Stimulated activated memory B cell treated with anti-CD40 and anti-IgM and Interleukin-4, amounts not matched to agents 10 μg/mL and 1 μg/mL and 100 μg/mL, for 72 hours (primary cell): ENCODE measurements at places on chromosomes 3 and 15.

DNA sequence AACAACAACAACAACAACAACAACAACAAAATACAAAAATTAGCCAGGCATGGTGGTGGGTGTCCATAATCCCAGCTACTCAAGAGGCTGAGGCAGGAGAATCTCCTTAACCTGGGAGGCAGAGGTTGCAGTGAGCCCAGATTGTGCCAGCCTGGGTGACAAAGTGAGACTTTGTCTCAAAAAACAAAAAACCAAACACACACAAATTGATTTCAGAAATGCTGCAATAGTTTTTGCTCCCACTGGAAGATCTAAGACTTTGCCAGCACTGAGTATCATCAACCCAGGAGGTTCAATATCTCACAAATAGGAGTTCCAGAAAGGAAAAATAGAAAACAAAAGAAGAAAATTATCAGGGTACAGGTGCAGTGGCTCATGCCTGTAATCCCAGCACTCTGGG lies 16.2 kb upstream of the CCR8 start:
- ATAC-seq: no peak

GRCh38 chr3:131033480-131034080 lies 6.9 kb downstream of the NEK11 start:
- no peak for ATAC-seq

GRCh38 chr3:805326-805725 lies 287.5 kb upstream of the CNTN6 start:
- no peak for ATAC-seq

GRCh38 chr3:99971761-99972160 lies 142.5 kb downstream of the FILIP1L start:
- no peak for ATAC-seq

- no peak for ATAC-seq
These were observed 217.8 kb downstream of the SOX2 start for GRCh38 chr3:181929501-181929900.

- ATAC-seq: no peak
These were observed 32.2 kb downstream of the ATP10A start for GRCh38 chr15:25830844-25831451.

GRCh38 chr3:38084334-38085310 lies 45.6 kb downstream of the DLEC1 start:
- no peak for ATAC-seq

GRCh38 chr3:123096126-123096525 lies 29.3 kb downstream of the PDIA5 start:
- no peak for ATAC-seq

- ATAC-seq: no peak
These were observed 214.5 kb downstream of the MTHFS start for GRCh38 chr15:79682285-79682684.

- ATAC-seq: no peak
These were observed 139.3 kb upstream of the PEX5L start for GRCh38 chr3:180176059-180176458.

DNA sequence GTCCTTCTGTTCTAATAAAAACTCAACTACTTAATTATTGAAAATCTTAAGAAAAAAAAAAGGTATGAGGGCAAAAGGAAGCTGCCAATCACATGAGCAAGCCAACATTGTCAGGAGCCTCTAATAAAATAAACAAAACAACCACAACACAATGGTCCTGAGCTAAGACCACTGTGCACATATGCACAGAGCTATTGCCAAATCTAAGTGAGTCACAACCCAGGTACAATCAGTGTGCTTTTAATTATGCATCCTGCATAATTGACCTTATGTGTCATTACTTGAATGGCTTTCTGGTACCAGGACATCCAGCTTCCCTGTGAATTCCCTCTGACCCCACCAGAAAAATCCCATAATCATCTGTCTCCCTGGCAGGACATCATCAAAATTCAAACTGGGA lies 639.8 kb downstream of the MAGI1 start:
- no peak for ATAC-seq

DNA sequence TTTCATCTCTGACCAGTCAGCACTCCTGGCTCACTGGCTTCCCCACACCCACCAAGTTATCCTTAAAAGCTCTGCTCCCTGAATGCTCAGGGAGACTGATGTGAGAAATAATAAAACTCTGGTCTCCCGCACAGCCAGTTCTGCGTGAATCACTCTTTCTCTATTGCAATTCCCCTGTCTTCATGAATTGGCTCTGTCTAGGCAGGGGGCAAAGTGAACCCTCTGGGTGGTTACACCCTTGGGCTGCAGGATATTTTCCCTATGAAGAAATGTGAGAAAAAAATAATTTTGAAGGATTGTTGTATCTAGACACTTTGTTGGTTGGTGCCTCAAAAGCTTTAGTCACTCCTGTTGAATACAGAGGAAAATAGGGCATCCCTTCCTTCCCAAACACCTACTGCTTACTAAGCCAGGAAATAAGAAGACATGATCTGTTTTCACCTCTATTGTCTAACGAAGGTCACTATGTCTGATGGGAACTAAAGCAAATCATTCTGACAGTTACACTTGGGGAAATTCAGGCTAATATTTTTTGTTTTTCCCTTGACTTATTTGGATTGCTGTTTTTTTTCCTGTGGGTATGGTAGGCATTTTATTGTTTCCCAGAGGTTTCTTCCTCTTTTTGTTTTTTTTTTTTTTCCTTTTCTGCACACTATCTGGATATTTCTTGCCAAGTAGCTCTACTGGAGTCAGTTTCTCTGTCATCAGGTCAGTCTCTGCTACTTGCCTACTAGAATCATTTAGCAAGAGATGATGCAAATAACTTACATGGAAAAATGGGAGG lies 15.3 kb upstream of the TNFSF10 start:
- no peak for ATAC-seq

GRCh38 chr15:63250312-63250965 lies 27.0 kb upstream of the APH1B start:
- no peak for ATAC-seq

DNA sequence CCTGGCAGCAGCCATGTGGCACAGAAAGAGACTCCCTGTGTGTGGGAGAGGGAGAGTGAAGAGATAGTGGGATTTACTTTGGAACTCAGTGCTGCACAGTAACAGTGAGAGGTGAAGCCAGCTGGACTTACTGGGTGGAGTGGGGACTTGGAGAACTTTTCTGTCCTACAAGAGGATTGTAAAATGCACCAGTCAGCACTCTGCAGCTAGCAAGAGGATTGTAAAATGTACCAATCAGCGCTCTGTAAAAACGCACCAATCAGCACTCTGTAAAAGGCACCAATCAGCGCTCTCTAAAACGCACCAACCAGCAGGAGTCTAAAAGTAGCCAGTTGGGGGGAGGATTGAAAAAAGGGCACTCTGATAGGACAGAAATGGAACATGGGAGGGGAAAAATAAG lies 688.8 kb upstream of the ALCAM start:
- no peak for ATAC-seq

DNA sequence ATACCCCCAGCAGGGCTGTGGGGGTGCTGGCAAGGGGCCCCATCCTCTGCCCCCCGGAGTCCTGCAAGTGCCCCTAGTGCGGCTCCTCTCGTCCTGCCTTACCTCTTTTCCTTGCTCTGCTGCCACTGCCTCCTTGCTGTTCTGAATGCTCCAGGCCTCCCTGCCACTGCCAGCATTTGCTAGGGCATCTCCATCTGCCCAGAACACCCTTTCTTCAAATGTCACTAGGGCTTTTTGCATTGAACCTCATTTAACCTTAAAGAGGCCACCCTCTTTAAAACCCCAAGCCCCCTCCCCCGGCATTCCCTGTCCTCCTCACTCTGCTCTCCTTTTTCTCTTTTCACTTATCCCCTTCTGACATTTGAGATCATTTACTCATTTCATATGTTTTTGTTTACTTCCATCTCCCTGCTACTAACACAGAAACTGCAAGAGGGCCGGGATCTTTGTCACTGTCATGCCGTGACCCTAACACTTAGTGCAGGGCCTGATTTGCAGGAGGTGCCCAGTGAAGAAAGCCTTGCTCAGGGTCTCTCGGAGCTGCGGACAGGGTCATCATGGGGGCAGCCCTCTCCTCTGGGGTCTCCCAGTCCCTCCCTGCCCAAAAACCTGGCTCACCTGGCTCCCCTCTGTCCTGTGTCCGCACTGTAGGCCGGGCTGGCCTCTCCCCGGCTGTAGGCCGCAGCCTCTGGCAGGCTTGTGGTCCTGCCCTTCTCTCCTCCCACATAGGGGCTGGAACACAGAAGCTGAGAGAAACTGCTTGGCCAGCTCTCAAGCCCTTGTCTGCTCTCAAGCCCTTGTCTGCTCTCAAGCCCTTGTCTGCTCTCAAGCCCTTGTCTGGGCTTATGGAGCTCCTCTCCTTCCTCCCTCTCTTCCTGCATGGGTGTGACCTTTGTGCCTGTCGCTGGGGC lies at the start of gene ACOX2:
TSS of gene ACOX2 (minus strand) at position 690 of the 911 bp plus-strand sequence. CDS start 2,084 bp downstream, outside the sequence.
- ATAC-seq: no peak

GRCh38 chr3:121619691-121620090 lies 26.5 kb downstream of the FBXO40 start:
- ATAC-seq: no peak

- ATAC-seq: no peak
These were observed 72.6 kb downstream of the PLSCR2 start for GRCh38 chr3:146396792-146397191.

DNA sequence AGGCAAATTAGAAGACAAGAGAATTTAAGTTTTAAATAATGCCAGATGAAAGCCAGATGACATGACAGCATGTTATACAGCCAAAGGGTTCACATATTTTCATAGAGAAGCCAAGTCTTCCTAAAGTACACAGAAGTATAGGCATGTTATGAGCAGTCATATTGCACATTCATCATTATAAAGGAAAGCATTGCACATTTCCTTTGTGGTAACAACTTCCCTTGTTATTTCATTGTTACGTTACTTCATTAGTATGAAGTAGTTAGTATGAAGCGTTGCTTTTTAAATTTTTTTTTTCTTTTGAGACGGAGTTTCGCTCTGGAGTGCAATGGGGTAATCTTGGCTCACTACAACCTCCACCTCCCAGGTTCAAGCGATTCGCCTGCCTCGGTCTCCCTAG lies 4.6 kb upstream of the ABCC5 start:
- no peak for ATAC-seq

DNA sequence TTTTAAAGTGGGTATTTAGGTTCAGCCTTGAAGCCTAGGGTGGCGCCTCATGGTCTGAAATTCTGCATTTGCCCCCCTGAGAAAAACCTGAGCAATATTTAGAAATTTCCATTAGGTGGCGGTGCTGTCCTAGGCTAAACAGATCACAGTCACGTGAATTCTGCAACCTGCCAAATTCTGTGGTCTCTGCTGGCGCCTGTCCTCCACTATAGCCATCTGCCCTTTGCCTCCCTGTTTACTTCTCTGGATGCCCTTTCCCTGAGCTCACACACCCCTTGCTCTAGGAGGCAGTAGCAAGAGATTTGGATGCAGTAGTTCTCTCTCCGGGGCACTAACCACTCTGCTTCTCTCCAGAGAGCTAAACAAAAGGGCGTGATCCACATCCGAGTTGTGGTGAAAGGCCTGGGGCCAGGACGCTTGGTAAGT lies 9.1 kb downstream of the MRPS11 start:
- ATAC-seq: peak; percentile 54

DNA sequence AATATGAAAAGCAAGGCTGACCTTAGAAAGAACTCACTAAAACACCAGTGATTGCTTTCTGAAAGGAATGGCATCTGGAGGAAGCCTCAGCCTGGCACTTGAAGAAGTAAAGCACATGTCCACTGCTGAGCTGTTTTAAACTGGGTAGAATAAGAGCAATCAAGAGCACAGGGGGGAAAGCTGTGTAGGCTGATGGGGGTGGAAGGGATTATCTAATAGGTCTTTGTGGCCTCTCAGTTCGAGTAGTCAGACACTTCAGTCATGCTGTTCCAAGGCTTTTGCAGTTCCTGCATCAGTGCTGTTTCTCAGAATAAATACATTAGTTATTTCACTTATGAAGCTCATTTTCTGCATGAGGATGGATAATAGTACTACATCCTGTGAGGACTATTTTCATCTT lies 22.6 kb downstream of the CCDC191 start:
- ATAC-seq: no peak

GRCh38 chr3:62007036-62007435 lies 366.3 kb downstream of the FEZF2 start:
- no peak for ATAC-seq

DNA sequence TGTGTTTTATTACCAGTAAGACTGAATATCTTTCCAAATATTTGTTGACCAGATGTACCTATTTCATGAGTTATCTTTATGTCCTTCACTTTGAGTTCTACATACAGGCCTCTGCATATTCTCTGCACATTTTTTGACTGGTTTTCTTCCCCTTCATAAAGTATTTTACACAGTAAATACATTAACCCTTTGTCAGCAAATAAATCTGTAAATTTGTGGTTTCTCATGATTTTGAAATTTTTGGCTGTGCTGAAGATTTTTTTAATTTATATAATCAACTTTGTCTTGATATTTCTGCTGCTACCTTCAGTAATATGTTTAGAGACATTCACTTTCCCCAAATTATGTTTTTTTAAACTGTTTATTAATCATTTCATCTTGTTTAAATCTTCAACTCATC lies 50.5 kb downstream of the WNT5A start:
- no peak for ATAC-seq

GRCh38 chr3:53688989-53689388 lies 157.2 kb downstream of the CHDH start:
- peak; percentile 28 for ATAC-seq

GRCh38 chr3:46110701-46111493 lies 83.6 kb upstream of the XCR1 start:
- ATAC-seq: no peak

DNA sequence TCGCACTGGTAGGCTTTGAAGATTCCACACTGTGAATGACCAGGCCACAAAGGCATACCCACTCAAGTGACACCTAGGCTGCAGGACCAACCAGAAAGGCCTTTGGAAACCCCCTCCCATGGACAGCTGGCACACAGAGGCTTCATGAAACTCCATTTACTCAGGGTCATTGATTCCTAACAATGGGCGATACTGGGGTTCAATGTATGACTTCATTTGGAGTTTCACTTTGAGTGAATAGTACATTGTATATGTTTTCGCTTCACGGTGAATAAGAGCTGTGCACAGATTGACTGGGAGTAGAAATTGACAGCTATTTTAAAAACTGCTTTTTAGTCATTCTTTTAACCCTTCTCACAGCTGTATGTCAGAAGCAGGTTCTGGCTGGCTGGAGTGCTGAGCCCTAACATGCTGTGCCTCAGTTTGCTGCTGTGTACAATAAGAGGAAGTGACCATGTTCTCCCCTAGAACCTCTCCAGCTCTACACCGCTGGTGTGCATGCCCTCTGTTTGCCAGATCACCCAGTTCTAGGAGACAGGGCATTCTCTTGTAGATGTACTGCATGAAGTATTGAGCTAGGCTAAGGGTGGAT lies 15.4 kb upstream of the CX3CR1 start:
- peak; percentile 59 for ATAC-seq
